EL (cell line): ENCODE measurements at places on chromosomes 16 and 17.

GRCh38 chr17:40190197-40191021 is 13.1 kb downstream of the RAPGEFL1 start:
- peak; percentile 29 for DNase-seq

GRCh38 chr16:83717814-83718213 is 90.0 kb upstream of the HSBP1 start:
- peak; percentile 96 for DNase-seq

DNA sequence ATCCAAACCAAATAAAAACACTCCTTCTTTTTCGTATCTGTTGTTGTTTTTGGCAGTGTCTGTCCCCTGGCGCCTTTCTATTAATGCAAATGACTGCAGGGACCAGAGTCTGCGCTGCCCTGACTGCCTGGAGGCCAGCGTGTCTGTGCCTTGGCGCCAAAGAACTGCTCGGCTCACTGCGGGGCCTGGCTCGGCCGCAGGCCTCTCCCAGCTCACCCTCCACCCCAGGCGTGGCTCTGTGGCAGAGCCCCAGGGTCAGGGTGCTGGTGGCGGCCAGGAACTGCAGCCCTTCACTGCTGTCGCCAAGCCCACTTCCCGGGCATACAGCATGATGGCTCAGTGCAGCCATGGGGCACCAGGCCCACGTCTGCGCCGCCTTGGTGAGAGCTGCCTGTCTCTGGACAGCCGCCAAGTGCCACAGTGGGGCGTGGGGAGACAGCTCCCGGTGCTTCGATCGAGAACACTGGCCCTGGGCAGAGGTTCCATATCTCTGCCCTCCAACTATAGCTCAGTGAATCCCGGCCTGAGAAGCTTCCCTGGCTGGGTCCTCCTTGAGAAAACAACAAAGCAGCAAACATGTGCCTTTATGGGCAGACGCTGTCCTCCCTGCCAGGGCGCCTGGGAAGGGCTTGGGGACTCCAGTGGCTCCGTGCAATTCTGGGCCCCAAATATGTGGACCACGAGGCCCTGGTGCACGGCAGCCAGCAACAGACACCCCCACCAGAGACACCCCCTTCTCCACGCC is 11.1 kb downstream of the CANT1 start:
- DNase-seq, result no peak

DNA sequence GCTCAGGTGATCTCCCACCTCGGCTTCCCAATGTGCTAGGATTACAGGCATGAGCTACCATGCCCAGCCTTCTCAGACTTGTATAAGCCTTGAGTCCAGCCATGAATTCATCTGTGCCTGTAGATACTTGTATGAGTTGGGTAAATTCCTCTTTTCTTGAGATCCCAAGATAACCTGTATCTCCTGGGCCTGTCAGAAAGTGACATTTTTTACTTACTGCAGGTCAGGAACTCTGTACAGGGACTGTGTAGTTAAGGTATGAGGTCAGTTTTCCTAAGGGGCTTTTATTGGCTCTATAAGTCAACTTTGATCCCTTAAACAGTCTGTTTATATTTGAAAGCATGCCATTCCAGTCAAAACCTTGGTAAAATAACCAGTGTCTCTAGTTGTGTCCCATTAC is 106.3 kb upstream of the HAS3 start:
- DNase-seq, result no peak

DNA sequence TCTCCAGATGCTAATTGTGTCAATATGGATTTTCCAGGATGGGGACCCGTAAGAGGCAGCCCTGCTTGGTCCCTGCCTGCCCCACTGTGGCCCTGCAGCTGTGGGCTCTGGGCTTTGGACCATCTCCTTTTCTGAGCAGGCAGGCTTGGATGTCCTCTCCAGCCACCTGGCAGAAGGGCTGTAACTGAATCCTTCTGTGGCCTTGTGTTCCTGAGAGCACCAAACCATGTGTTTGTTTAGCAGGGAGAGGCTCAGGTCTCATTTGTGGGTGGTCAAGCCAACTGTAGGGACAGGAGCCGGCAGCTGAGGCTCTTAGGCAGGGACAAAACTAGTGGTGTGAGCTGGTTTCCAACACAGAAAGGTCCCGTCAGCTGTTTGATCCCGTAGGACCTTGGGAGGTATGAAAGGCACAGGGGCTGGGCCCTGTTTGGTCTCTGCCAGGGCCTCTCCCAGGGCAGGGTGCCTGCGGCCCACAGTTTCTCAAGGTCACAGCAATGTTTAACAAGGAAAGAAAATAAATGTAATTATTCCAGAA is 18.5 kb downstream of the SEC14L5 start:
- DNase-seq, result no peak

- no peak for DNase-seq
These were observed 1176.1 kb downstream of the CDH11 start for GRCh38 chr16:63945806-63946205.

GRCh38 chr16:2924901-2925755 is 13.4 kb downstream of the FLYWCH1 start:
- no peak for DNase-seq

DNA sequence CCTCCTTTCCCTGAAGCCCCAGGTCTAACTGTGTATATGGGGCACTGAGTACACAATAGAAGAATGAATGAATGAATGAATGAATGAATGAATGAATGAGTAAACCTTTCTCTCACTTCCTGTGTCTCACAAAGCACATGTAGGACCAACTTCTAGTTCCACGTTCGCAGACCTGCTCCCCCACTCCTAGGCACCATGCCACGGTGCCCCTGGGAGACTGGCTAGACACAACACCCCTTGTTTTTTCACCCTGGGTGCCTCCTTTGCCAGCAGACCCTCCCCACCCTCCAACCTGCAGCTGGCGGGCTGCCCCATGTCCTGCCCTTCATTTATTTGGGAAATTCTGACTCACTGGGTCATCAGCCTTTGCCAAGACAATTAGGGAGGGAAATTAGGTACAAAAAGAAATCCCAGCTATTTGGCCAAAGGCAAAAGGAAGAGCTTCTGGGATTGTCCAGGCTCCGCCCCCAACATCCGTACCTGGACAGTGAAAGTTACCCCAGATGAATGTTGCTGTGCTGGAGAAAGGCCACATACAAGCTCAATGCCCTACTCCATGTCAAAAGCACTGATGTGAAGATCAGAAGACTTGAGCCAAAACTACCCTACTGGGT is 7.7 kb downstream of the CES1 start:
- no peak for DNase-seq

DNA sequence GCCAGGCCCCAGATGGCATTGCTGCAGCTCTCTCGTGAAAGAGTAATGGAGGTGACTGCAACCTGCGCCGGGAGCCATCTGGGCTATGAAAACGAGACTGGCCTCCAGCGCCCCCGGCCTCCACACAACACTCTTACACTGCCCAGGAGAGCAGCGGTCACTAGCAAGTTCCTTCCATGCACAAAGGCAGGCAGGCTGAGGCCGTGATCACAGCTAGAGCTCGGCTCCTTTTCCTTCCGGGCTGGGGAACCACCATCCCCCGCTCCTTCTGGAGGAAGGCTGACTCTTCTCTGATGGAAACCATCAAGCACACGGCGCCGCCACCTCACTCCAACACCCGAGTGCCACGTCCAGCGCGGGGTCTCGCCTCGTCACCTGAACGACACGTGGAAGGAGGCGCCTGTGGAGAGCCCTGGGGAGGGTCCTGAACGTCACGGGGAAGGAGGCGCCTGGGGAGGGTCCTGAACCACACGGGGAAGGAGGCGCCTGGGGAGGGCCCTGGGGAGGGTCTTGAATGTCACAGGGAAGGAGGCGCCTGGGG is 61.9 kb downstream of the KLHDC4 start:
- no peak for DNase-seq

DNA sequence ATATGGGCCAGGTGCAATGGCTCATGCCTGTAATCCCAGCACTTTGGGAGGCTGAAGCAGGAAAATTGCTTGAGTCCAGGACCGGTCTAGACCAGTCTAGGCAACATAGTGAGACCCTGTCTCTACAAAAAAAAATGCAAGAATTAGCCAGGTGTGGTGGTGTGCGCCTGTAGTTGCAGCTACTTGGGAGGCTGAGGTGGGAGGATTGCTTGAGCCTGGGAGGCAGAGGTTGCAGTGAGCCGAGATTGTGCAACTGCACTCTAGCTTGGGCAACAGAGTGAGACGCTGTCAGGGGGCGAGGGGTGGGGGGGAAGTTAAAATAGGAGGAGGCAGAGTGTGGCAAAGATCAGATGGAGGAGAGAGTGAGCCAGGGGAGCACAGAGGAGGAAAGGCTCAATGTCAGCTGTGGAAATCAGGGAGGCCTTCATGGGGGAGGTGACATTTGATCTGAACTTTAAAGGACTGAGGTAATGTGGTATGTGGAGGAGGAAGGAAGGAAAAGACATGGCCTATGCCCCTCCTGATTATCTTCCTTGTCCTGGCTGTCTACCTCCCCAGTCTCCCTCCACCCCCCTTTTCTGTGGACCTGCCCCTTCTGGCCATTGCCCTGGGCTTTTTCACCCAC is 4.7 kb upstream of the GOT2 start:
- DNase-seq, result no peak
